ENCODE measurements at places on chromosomes 12 and 14.

DNA sequence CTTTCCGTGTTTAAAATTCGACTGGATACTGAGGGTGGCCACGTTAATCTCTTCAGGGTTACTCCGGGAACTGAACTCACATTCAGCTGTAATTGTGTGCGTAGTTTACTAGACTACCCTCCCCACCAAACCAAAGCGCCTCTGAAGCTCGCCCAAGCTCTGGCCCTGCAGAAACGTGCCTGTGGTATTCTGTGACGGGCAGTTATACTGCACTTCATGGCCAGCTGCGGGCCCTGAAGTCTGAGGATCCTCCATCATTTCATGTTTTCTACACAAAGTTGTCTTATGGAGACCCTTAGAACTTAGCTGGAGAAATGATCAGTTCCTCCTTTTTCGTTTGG, 688 bp downstream of the ZNF26 start:
- DNase-seq = peak; percentile 3

DNA sequence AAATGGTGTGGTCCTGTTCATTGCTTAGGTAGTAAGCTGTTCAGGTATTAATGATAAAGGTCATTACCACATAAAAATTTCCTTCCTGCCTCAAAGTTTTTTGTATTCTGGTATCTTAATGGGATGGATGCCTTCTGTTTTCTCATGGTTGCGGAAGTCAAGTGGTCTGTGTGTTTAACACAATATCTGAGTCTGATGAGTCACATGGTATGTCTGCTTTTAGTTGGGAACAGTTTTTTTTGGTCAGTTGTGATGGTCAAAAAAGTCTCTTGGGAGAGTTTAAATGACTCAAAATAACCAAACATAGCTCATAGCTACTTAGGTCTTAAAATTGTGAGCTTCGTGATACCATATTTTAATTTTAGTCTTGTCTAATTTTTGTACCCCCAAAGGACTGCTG, 40.7 kb downstream of the STK38L start:
- no peak for DNase-seq

DNA sequence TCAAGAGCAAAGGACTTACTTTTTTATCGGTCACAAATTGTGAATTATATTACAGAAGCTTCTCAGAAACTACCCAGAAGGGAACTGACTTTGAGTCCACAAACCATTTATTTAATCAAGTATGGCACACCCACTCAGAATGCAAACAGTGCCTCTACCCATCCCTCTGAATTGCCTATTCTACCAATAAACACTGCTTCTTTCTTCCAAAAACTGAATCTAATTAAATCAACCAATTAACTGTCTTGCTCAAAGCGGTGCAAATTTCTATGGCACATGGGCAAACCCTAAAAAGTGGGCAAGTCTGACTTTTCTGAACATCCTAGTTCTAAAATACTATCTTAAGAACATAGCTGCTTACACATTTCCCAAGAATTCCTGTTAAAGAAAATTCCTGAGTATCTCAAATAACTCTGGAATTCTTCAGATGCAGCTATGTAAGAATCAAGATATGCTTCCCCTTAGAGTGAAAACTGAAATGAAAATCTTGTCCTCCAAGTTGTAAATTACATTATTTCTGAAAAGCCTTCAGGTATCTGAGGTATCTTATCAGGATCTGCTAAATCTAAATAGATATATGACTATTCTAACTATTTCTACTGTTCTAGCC, 4.3 kb downstream of the SPTLC2 start:
- no peak for DNase-seq

DNA sequence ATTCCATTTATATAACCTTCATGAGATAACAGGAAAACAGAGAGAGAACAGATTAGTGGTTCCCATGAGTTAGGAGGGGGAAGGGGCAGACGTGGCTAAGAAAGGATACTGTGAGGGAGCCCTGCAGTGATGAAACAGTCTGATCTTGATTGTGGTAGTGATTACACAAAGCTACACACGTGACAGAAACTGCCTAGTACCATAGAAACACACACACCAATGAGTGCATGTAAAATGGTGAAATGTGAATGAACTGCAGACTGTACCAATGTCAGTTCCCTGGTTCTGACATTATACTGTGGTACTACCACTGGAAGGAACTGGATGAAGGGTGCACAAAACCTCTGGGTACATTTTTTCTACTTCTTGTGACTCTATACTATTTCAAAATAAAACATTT, 36.9 kb downstream of the NRDE2 start:
- DNase-seq = no peak

GRCh38 chr12:24764712-24765111, 184.2 kb downstream of the BCAT1 start:
- DNase-seq = no peak

DNA sequence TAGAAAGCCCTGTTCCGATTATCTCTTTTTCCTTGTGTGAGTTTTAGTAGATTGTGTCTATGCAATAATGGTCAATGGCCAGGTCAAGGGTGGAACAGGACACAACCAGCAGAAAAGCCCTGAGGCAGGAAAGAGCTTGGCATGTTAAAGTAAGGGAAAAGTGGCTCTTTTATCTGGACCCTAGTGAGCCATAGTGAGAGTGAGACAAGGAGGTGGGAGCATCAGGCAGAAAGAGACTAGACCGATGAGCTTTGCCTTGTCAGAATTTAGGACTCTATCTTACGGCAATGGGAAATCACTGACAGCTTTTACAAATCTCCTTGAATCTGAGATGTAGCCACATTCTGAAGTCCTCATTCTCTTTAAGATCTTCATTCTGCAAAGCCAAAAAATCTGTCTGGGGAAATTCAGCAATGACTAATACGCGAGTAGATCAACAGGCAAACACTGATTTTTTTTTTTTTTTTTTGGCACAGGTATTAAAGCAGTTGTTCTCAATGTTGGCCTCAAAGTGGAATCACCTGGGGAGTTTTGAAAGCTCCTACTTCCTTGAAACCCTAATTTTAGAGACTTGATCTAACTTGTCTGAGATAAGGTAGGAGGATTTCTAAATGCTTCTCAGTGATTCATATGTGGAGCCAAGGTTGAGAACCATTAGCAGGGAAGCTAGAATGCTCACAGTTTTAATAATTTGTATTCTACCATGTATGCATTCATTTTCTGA, 33.9 kb downstream of the TMEM19 start:
- no peak for DNase-seq

GRCh38 chr12:131137009-131137835, 183.5 kb downstream of the ADGRD1 start:
- no peak for DNase-seq

DNA sequence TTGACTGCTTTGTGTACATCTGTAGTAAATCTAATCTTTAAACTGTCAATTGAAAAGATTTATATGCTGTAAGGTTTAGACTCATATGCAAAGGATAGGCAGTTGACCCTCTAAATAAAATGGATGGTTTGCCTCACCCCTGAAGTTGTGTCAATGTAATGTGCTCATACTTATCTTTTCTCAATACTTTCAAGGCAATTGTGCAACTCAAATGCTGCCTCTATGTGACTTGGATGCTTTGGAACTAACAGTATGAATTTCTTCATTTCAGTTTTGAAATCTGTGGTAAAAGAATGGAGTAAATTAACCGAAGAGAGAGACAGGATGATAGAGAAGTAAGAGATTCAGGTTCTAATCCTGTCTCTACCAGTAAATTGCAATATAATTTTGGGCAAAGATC, 9.7 kb downstream of the PDE6H start:
- DNase-seq = no peak

GRCh38 chr14:99272632-99272898, 568 bp upstream of the BCL11B start:
- DNase-seq = no peak

DNA sequence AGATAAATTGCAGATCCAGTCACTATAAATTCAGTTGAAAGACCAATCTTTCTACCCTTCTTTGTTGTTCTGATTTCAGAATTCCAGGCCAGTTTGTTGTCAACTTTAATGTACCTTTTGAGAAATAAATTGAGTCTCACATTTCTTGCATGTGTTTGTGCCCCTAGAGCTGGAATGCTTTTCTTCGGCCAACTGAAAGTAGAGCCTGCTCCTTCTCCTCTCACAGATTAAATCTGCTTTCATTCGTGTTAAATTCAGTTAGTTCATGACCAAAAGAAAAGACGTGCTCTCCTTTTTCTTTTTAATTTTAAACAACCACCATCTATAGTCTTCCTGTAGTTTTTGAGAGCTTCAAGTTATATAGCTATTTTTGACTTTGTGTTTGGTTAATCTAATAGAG, 22.9 kb downstream of the SOCS2 start:
- no peak for DNase-seq
